Stimulated activated CD8-positive, alpha-beta memory T cell treated with anti-CD3 and anti-CD28 coated beads, Interleukin-4, amount 100 ng/mL, for 1 hour (primary cell): ENCODE measurements at places on chromosomes 1 and 21.

DNA sequence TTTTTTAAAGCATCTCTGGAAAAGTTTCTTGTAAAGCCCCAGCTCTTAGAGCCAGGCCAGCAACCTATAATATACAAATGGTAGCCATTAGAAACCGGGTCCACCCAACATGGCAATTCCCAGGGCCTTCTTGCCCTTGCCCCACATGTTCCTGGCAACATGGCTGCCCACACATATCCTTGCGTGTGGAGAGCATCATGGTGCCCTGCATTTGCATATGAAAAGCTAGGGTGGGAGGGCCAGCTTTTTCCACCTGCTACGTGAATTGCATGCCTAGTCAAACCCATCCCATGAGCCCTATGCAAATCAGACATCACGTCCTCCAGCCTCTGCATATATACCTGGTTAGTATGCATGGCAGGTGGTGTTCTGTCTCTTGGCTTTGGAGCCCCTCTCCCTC is 88.2 kb downstream of the RABGAP1L start:
- DNase-seq: no peak

DNA sequence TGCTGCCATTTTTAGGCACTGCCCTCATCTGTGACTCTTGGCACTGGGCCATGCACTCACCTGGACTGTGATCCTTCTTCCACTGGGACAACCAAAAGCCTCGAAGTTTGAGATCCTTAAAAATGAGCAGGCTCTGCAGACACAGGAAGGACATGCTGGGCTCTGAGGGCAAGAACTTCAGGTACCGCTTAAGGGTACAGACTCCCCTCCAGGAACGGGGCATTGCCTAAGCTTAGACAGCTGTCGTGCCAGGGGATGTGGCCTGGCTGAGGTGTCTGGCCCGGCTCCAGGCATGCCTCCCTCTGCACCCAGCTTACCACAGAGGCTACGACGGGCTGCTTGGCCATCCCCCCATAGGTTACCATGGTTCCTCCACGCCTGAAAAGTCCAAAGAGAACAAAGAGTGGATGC is 14.2 kb upstream of the SRSF4 start:
- no peak for DNase-seq

- no peak for DNase-seq
These were observed 87.4 kb upstream of the TTC39A start for GRCh38 chr1:51417496-51418383.

DNA sequence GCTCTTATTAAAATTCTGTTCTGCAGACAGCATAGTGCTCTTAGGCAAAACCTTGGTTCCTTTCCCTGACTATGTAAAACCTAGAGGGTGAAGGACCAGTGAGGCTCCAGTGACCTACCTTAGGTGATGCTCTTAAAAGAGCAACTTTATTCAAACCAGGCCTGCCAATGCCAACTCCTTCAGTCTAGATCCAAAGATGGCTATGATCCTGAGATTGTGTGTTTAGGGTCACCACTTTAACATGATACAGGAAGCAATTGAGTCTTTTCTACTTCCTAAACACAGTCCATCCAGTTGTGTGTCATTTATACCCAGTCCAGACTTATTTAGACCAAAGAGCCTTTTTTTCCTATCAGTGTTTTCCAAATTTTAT is 10.8 kb downstream of the MCL1 start:
- no peak for DNase-seq

DNA sequence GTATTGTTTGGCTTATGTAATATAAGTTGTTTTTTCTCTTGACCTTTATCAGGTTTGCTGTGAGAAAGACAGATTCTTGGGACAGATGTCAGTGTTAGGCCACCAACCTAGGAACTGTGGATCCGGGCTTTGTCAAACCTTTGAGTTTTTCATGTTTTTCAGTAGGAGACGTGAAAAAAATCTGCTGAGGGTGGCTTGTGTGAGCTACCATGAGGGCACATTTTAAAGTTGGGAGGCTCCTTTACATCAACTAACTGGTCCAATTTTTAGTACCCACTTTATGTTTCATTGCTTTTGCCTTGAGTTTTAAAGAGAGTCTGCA is 801 bp downstream of the RPS6KC1 start:
- DNase-seq: no peak

GRCh38 chr1:16367968-16368890 is 1.2 kb downstream of the SZRD1 start:
- no peak for DNase-seq

DNA sequence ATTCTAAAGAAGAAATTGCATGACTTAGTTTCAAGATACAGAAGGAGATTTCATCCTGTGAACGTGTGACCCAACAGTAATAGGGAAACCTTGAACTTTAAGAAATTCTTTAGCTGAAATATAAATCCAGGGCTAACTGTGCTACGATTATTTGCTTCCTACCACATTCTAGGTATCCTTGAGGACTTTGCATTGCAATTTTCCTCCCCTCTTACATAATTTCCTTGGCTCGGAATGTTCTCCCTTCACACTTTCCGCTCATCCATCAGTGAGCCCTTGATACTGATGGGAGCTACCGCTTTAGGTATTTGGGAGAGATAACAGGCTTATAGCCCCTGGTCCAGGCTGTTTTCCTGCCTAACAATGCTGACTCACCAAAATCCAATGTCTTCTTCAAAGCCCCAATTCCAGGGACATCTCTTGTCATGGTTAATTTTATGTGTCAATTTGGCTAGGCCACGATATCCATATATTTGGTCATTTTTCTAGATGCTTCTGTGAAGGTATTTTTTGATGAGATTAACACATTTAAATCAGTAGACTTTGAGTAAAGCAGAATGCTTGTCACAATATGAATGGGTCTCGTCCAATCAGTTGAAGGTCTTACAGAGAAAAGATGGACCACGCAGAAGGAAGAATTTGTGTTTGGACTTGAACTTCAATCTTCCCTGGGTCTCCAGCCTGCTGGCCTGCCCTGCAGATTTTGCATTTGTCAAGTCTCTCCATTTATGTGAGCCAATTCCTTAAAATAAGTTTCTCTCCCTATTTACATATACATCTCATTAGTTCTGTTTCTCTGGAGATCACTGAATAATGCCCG is 121.2 kb downstream of the PTPN14 start:
- DNase-seq: no peak

GRCh38 chr21:39127506-39127905 is 55.7 kb downstream of the PSMG1 start:
- DNase-seq: no peak

GRCh38 chr1:101723415-101723814 is 273.3 kb downstream of the OLFM3 start:
- DNase-seq: no peak
